ENCODE measurements at places on chromosomes 6 and 20.

DNA sequence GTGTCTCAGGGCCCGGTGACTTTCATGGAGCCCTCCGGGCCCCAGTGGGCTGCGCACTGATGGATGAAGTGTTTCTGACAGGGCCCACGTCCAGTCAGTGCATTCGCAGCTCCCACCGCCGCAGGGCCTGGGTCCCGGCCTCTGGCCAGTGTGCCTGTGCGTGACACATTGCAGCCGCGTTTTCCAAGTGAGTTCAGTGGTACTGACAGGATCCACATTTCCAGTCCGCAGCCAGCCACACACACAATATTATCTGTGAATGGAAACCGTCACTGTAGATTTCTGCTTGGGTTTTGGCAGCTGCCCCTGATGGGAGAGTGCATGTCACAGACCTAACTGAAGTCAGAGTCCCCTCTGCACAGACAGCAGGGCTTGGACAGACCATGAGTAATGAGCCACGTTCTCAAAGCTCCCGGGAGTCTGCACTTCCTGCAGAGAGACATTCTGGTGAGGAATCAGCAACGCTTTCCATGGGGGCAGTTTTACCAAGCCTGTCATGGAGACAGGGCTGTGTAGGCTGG lies 171.4 kb downstream of the MYLK4 start:
- DNase-seq = no peak

- DNase-seq = no peak
Measured at GRCh38 chr6:169536446-169537170, 165.2 kb downstream of the WDR27 start.

- DNase-seq = no peak
Measured at GRCh38 chr20:22523499-22524392, 60.6 kb downstream of the FOXA2 start.

GRCh38 chr6:148497257-148497656 lies 154.6 kb downstream of the SASH1 start:
- DNase-seq = peak; percentile 38

- DNase-seq = no peak
Measured at GRCh38 chr6:16476861-16477260, 238.5 kb downstream of the GMPR start.

- DNase-seq = no peak
Measured at GRCh38 chr6:42250274-42250931, 32.7 kb upstream of the MRPS10 start.

DNA sequence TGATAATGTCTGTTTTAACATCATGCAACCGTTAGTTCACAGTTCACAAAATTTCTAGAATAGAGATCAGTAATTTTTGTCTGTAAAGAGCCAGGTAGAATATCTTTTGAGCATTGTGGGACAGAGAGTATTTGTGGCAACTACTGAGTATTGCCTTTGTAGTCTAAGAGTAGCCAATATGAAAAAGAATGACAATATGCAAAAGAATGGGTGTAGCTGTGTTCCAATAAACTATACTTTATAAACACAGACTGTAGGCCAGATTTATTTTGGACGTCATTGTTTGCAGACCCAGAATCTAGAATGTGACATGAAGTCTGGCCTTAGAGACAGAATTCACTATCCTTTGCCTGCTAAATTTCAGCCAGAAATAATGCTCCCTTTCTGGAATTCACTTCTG lies 694.1 kb upstream of the MMS22L start:
- no peak for DNase-seq

DNA sequence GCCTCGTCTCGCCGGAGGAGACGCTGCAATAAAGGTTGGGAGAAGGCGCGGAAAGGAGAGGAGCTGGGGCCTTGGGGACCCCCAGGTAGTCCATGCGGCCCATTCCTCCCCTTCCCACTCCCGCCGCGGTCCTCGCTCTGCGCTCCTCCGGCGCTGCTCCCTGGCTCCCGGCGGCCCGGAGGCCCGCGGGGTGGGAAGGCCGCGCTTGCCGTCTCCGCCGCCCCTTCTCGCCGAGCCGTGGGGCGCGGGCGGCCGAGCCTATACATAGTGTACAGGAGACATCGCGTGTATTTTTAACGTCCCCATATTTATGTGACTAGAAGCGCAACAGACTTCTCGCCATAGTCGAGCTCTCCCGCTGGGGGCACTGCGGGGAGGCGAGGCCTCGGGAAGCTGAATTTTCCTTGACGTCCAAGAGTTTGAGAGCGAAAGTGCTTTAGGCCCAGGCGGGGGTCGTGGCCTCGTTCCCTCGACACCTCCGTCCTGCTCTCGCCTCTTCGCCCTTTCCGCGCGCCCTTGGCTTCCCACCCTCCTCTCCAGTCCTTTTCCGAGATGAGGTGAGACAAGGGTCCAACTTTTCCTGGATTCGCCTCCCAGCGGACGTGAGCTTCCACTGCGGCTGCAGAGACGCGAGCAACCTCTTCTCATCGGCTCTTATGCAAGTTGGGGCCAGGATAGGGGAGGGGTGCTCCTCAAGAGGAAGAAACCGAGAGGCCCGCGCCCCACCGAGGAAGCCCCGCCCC lies 29.0 kb downstream of the SLC12A5 start:
- no peak for DNase-seq

- no peak for DNase-seq
Measured at GRCh38 chr6:147007441-147007840, 196.8 kb upstream of the STXBP5 start.

- DNase-seq = no peak
Measured at GRCh38 chr6:34575326-34575725, 19.2 kb upstream of the SPDEF start.

DNA sequence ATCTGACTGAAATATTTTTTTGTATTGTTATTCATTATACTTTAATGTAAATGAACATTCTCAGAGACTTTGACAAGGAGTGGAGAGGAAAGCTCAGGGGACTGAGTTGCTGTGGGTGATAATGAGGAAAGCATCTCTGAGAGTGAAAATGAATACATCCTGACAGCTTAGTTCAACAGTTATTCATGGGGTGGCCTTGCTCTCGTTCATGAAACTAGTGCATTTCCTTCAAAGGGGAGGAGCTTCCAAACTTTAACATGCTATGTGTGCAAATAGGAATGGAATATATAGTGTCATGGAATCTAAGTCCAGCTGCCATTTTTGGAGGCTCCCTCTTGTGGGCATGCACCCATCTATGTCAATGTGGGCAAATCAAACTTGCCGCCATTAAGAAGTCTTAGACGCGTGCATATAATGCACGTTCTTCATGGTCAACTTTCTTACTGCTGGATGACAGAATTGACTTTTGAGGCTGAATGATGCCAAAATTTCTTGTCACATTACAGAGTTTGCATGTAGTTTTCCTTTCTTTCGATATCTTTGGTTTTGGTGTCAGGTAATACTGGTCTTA lies 124.3 kb upstream of the TMEM170B start:
- no peak for DNase-seq

GRCh38 chr6:161211380-161212035 lies 62.4 kb downstream of the AGPAT4 start:
- no peak for DNase-seq

- no peak for DNase-seq
Measured at GRCh38 chr6:20924911-20925543, 390.8 kb downstream of the CDKAL1 start.

GRCh38 chr6:44004625-44005506 lies 122.4 kb downstream of the MRPL14 start:
- peak; percentile 48 for DNase-seq
